Cortex of kidney (tissue), 1 donor: ENCODE measurements at places on chromosomes 7 and 10.

- no peak for DNase-seq
These were observed 713 bp upstream of the GRIFIN start for GRCh38 chr7:2476776-2477446.

- DNase-seq: no peak
These were observed 28.9 kb downstream of the LRRC27 start for GRCh38 chr10:132360766-132361447.

DNA sequence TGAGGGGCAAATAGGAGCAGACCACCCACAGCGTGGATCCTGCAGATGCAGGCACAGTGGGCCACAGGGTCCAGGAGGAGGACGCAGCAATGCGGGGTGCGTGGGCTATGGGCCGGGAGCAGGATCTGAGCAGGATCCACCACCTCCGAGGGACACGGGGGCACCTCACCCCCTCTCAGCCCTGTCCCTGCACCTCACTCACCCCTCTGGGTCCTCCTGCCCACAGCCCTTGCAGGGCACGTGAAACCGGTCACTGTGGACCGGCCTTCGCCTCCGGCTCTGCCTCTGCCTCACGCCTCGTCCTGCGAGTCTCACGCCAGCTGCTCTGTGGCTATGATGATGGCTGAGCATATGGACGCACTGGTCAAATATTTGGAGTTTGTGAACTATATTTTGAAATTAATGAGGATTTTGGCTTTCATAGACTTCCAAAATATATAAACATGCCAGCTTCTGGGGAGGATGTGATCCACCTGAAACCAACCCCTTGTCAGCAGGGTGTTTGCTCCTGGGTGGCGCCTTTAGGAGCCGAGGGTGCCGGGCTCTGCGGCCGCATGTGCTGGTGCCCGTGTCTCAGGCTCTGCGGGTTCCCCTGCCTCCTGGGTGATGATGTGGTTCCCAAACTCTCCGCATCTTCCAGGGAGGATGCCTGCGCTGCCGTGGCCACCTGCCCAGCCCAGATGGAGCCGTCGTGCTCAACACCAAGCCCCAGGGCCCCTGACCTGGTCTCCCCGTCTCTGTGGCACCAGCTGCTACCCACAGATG, 11.3 kb upstream of the ADGRA1 start:
- no peak for DNase-seq

- no peak for DNase-seq
These were observed 5.7 kb downstream of the GATA3 start for GRCh38 chr10:8060010-8060703.

GRCh38 chr10:35184527-35185171, 58.0 kb downstream of the CREM start:
- no peak for DNase-seq

GRCh38 chr10:25083546-25084111, 67.2 kb downstream of the THNSL1 start:
- DNase-seq: no peak

DNA sequence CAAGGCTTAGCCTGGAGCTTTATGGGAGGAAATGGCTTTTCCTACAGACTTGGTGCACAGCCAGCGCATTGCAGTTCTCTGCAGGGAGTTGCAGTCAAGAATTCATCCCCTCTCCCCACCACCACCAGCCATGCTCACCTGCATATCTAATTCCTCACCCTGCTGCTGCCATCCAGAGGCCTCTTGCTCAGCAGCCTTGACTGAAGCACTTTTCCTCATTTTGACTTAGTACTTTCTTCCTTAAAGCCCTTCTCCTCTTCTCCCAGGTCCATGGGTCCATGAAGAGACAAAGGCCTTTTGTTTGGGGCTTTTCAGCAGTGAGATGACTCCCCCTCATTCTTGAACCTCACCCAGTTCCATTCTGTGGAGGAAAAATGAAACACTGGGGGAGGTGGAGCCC, 39.7 kb upstream of the GPR141 start:
- no peak for DNase-seq

DNA sequence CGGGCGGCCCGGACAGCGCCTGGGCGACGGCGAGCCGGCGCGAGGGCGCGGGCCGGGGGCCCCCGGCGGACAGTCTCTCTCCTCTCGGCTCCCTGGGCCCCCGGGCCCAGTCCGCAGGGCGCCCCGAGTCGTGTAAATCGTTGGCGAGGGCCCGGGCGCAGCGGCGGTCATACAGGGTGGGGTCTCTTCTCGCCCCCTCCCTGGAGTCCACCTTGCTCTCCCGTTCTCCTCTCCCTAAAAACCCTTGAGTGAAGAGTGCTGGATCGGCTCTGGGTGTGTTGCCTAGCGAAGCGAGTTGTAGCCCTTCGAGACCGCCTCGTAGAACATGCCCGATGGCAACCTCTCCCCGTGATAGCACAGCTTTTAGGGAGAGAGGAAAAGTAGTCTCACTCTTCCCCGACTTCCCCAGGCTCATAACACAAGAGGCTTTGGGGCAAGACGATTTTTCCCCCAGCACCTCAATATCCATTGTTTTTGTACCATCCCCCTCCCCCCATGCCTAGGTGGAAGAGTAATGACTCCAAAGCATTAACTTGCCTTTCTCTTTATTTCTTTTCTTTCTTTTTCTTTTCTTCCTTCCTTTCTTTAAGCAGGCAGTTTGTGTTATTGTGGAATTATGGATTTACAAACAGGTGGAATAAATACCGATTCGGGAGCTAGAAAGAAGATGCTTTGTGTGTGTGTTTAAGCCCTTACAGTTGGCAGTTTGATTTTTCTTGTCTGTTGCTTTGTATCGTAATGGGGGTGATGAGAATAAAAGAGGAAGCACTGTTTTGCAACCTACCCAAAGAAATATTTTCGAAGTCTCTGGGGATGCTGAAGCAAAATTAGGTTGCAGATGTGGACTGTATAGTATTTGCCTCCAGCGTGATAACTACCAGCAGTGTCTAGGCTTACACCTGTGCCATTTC, 822 bp downstream of the SHOC2 start:
- no peak for DNase-seq

DNA sequence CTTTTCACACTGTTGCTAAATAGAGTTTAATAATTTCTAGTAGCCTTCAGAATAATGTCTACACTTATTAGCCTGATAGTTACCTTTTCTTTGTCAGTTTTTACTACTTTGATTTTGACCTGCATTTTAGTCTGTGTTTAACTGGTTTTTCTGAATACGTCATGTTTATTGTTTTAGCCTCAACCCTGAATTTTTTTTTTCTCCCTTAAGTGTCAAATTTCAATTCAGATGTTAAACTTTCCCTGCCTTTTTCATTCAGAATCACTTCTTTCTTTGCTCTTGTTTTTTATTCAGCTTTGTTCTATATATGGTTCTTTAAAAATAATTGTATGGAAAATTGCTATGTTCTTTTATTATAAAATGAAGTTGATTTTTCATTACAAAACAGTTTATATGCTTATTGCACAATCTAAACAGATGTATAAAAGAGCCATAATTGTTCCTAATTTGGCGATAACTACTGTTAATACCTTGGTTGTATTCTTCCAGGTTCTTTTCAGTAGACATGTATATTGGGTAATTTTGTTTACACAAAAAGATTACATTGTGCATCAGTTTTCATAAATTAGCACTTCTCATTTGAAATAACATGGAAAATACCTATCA, 159.7 kb downstream of the ADK start:
- no peak for DNase-seq

GRCh38 chr7:98240961-98241673, 10.9 kb downstream of the TECPR1 start:
- no peak for DNase-seq

GRCh38 chr7:140455743-140456142, 23.6 kb downstream of the MKRN1 start:
- no peak for DNase-seq

DNA sequence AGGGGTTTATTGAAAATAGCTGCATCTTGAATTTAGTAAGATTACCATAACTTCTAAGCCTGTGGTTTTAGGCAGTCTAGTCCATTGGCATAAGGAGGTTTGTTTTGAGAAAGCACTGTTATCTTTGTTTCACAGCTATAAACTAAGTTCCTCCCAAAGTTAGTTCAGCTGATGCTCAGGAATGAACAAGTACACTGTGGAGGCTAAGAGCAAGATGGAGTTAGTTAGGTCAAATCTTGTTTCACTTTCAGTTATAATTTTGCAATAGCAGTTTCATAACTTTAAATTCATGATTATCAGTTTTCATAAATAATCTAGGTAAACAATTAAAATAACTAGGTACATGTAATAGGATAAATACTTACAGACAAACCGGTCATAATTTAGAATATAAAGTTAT, 15.4 kb downstream of the SEC61G start:
- DNase-seq: no peak

GRCh38 chr10:80172896-80173295, 32.4 kb downstream of the ANXA11 start:
- DNase-seq: no peak

DNA sequence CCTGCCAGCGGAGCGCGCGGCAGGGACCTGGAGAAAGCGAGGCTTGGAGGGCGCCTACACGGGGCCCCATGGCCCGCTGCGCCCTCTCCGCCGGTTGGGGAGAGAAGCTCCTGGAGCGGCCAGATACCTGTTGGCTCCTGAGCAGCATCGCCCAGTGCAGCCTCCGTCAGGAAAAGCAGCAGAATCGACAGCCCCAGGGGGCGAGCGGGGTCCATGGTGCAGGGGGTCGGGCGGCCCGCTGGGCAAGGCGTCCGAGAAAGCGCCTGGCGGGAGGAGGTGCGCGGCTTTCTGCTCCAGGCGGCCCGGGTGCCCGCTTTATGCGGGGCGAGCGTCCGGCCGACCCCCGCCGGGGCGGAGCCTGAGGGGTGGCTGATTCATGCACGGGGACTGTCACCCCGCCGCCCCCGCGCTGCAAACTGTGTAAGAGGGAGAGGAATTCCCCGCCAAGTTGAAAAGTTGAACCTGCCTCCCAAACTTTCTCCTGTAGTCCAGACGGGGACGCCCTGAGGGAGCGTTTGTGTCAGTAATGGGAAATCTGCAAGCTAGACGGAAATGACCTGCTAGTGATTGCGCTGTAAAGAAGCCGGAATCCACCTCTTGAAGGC, at the start of gene TFPI2:
Gene TFPI2, minus strand, starts transcription at position 290 of the 605 bp plus-strand sequence. Its CDS starts 75 bp downstream, at position 215.
- DNase-seq: no peak

GRCh38 chr7:97204821-97205220, 87.3 kb downstream of the SDHAF3 start:
- no peak for DNase-seq

DNA sequence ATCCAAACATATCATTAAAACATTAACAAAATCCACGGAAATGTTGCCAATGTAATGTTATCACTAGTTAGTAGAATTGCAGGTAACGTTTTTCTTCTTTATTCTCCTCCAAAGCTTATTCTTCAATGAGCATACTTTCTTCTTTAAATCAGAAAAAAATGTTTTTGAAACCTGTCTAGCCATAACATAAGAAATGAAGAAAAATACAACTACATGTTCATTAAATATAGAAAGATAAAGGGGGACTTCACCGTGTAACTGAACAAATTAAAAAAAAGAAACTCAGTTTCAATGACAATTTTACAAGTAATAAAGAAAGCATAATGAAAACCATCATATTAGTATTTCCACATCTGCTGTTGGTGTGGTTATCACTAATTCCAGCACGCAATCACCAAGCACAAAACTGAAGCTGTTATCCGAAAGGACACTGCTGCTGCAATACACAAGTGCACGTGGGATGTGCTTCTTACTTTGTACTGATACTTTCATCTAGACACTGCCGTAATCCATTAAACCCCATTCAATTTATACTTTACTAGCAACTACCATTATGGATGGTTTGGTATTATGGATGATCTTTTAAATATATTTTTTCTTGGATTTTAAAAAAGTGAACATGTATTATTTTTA, 9.6 kb downstream of the ESYT2 start:
- no peak for DNase-seq

DNA sequence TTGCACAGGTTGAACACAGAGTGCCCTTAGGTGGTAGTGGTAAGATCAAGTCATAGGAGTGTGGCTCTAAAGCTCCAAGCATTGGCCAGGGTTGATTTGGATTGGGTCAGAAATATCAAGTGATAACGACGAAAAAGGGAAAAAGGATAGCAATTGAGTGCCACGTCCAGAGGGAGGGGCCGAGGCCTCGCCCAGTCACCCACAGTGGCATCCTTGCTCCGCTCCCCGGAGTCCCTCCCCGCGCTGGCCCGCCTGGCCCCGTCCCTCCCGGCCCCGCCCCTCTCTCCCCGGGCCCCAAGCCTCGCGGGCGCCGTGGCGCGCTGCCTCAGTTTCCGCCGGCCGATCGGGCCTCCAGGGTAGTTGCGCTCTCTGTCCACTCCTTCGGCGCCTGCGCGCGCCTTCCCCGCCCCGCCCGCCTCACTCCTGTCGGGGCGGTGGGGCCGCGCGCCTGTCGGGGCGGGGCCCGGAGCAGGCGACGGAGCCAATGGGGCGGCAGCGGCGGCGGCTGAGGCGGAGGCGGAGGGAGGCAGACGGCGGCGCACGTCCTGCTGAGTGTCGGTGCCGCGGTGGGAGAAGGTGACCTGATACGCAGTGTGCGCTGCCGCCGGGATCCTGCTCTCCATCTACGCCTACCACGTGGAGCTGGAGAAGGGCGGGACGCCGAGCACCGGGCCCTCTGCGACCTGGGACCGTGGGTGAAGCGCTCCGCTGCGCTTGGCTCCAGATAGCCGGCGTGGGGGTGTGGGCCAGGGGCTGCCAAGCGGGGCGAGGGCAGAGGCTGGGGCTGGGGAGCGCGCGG, 209.1 kb upstream of the ZNF722 start:
- DNase-seq: no peak

DNA sequence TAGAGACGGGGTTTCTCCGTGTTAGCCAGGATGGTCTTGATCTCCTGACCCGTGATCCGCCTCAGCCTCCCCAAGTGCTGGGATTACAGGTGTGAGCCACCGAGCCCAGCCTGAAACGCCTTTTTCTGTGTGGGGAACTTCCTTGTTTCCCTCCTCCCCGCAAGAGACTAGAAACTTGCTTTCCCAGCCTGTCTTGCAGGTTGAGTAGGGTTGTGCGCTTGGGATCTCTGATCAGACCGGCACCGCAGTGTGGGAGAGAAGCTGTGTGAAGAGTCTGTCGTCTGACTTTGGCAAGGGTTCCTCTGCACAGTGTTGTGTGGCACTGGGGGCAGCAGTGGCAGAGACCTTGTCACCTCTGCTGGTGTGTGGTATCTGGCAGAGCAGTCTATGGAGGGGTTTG, 28.9 kb downstream of the RBM17 start:
- DNase-seq: no peak

GRCh38 chr10:83539528-83540308, 599.6 kb upstream of the GHITM start:
- no peak for DNase-seq

DNA sequence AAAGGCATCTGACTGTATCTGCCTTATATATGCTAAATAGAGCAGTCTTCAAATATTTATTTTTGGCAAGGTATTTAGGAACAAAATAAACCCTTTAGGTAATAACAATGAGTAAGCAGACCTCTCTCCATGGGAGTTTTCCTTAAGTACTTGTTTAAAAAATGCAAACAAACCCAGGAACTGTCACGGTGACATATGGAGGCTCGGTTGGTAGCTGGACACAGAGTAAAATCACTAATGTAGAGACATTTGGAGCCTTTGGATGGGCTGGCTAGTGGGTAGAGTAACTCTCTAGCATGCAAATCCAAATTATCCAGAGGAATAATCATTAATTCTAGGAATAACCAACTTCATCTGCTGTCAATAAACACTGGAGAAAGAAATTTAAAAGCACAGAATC, 71.6 kb upstream of the LAMB4 start:
- no peak for DNase-seq

GRCh38 chr10:101031796-101032636, 982 bp downstream of the SFXN3 start:
- no peak for DNase-seq
